ENCODE measurements at places on chromosomes 6 and 20. TPM values are rescaled to one million over a fixed set of nuclear protein-coding genes. Genes with fewer than 3 reads are reported as not detected.

Gene ZNF341
- 2.8 TPM for polyA plus RNA-seq

Gene SLC26A8
- polyA plus RNA-seq = 0.13 TPM

- no peak for DNase-seq
These were observed 645.8 kb upstream of the GJE1 start for GRCh38 chr6:141486942-141487341.

GRCh38 chr6:128979071-128979470, 96.1 kb downstream of the LAMA2 start:
- no peak for DNase-seq

DNA sequence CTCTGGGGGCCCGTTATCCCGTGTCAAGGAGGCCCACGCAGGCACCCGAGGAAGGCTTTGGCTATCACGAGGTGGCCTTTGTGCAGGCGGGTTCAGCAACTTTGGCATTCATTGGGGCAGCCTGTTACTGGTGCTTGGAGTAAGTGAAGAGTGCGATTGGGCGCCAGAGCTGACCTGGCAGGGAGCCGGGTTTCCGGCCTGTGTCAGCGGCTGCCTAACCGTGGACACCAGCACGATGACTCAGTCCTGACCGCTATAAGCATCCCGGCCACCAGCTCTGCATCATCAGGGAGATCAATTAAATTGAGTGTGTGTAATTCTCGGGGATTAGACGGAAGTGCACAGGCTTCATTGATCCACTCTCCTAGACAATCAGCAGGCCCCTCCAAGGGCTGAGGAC, 45.9 kb downstream of the CDH4 start:
- DNase-seq = no peak

Measured in foreskin keratinocyte (primary cell).